Osteoblast (primary cell): ENCODE measurements at places on chromosomes 3 and 15.

- no peak for DNase-seq
These were observed 44.6 kb upstream of the SLC4A7 start for GRCh38 chr3:27528791-27529190.

DNA sequence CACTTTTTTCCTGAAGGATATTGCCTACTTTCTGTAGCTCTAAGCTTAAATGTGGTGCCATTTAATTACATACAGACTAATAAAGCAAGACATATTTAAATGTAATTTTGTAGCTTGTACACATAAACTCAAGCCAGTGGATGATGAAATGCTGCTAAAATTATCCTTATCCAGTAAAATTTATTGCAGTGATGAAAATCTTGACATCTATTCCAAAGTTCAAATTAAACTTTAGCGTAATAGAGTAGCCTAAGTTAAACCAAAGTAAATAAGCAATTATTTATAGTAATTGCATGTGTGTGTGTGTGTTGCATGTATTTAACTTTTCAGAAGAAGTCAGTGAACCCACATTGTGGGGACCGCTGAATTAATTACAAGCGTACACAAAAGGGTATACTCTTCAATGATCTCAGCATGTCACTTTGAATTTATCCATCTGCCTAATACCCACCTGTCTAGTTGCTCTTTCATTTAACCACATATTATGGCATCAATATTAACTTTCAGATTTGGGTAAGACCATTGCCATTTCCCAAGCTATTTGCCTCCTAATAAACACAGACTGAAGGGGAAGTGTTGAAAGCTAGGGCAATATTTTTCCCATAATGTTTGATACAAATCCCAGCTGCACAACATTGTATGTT is 85.0 kb downstream of the MECOM start:
- no peak for DNase-seq

GRCh38 chr3:150850191-150850590 is 55.0 kb downstream of the MINDY4B start:
- no peak for DNase-seq

DNA sequence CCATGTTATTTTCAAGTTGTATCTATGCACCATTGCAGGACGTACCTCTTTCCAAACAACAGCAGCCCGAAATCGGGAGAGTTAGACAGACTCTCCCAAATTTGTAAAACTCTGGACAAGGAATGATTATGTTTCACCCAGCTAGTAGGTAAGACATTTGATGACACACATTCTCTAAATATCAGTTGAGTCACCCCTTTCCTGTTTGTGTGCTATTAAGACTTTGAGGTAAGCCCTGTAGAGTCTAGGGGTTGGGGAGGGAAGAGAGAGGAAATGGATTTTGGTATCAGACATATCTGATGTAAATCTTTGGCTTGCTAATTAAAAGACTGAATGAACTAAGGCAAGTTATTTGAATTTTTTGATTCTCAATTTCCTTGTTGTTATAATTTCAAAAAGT is 999.0 kb downstream of the TUSC7 start:
- DNase-seq: no peak

- no peak for DNase-seq
These were observed 45.4 kb downstream of the PLOD2 start for GRCh38 chr3:146115619-146116018.

DNA sequence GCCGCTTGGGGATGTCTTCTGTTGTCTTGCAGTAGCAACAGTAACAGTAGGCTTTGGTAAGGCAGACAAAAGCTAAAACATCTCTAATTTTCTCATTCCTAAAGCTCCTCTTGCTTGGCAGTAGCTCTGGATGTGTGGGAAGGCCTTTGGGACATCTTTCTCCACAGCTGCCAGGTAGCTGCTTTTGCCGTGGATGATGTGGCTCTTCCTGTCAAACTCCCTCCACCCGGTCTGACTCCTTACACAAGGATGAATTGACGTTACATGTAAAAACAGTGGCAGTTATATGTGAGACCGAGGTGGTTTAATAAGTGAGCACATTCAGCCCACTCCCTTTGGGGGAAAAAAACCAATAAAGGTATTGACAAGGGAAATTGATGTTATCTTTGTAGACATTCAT is 309.1 kb downstream of the TUSC7 start:
- no peak for DNase-seq

GRCh38 chr3:80677796-80678195 is 910.0 kb upstream of the ROBO1 start:
- DNase-seq: no peak

GRCh38 chr15:32030795-32031194 is 480 bp downstream of the CHRNA7 start:
- DNase-seq: peak; percentile 39

- no peak for DNase-seq
These were observed 1002.4 kb upstream of the SEMA6D start for GRCh38 chr15:46714950-46715349.

GRCh38 chr3:5485427-5485826 is 297.9 kb downstream of the EDEM1 start:
- no peak for DNase-seq
